CD4-positive, alpha-beta T cell (primary cell): ENCODE measurements at places on chromosomes 3 and 15. TPM values are rescaled to one million over a fixed set of nuclear protein-coding genes. Genes with fewer than 3 reads are reported as not detected.

DNA sequence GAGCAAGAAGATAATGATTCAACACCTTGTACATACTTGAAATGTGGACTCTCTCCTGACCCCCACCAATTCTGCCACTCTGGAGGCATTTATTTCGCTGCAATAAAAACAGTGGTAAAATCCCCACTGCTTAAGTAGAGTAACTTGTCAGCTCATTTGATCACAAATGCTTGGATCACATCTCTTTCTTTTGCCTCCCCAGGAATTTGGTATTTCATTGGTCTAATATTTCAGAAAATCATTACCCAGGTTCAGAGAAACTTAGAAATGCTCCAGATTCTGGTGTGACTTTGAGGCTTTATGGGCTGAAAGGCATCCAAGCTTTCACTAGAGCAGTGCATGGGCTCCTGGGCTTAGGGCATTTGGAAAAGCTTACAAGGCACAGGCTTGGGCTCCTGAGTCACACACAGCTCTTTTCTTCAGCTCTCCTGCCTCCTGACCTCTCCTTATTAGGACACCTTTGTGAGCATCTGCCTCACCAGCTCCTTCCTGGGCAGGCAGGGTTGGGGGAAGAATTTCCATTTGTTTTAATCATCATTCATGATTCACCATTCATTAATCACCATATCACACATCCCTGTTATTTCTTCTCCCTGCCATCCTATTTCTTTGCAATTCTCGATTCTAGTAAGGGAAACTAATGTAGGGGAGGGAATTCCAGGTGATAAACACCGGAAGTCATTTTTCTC lies 22.5 kb downstream of the CDCP1 start:
- no peak overlapping the region for H3K4me3 ChIP-seq
- DNase-seq, result peak; percentile 52
- no peak overlapping the region for H3K27ac ChIP-seq
- H3K36me3 ChIP-seq, result no peaks in the 10 kb centered on the region
- H3K4me1 ChIP-seq, result peaks cover 6% of the 10 kb centered on the region

GRCh38 chr15:94305133-94305532 lies 73.8 kb downstream of the MCTP2 start:
- no peaks in the 10 kb centered on the region for H3K36me3 ChIP-seq
- no peaks in the 10 kb centered on the region for H3K27me3 ChIP-seq
- no peak for DNase-seq
- no peak overlapping the region for H3K27ac ChIP-seq

DNA sequence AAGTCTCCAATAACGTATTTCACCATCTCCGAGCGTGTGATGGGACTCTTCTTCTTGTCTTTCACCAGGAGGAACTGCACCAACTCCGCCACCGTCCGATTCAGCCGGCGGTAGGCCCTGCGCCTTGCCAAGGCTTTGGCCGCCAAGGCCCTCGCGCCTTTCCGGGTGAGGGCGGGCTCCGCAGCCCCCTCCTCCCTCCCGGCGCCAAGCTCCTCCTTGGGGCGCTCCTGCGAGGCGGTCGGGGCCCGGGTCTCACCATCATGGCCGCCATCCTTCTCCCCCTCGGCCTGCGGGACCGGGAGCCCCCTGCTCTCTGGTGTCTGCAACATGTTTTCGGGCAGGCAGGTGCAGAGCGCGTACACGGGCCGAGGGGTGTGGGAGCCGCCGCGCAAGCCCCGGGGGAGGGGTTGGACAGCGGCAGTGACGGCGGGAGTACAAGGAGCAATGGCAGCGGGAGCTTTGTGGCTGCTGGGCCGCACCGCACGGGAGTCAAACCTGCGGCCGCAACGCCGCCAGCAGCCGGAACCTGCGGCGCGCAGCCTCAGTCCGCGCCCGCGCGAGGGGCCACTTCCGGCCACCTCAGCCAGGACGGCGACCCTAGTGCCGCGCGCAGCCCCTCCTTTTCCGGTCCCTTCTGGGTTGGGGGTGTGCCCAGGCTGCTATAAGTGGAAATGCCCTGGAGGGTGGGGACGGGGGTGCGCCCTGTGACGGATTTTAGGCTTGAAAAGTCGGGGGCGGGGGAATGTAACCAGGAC lies at the start of gene MAGEF1:
Gene MAGEF1 (minus strand): TSS at position 572 of the 755 bp plus-strand sequence. CDS start 243 bp downstream, at position 329.
- peak; percentile 78 for DNase-seq
- peaks cover 25% of the 10 kb centered on the region for H3K4me1 ChIP-seq
- H3K27ac ChIP-seq, result peak within 1 kb of the TSS; percentile 80
- H3K4me3 ChIP-seq, result peak within 1 kb of the TSS; percentile 87
- no peaks in the 10 kb centered on the region for H3K36me3 ChIP-seq

The RAB5A gene
- total RNA-seq, result 125 TPM

DNA sequence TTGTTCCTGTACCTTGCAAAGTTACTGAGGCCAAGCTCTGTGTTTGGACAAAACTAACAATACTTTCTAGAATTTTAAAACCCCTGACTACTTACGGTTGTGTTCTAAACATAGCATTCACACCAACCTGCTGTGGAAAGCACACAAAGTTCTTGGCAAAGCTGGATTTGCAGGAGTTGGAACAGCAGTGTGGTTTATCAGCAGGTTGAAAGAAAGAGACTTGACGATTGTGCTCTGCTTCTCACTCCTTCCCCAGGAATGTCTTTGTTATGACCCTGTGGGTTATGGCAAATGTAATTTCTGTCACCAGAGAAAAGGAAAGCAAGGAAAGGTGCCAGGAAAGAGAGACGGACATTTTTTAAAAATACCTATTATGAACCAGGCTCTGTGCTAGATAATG lies 165.5 kb upstream of the TGFBR2 start:
- no peak overlapping the region for H3K4me3 ChIP-seq
- H3K36me3 ChIP-seq, result no peaks in the 10 kb centered on the region
- H3K4me1 ChIP-seq, result no peaks in the 10 kb centered on the region
- H3K27ac ChIP-seq, result no peak overlapping the region
- H3K27me3 ChIP-seq, result no peaks in the 10 kb centered on the region
